ENCODE measurements at places on chromosomes 5 and 9. TPM values are rescaled to one million over a fixed set of nuclear protein-coding genes. Genes with fewer than 3 reads are reported as not detected.

- H3K4me3 ChIP-seq, result no peak overlapping the region
- no peaks in the 10 kb centered on the region for H3K4me1 ChIP-seq
- DNase-seq, result no peak
- no peaks in the 10 kb centered on the region for H3K27me3 ChIP-seq
- no peak overlapping the region for H3K27ac ChIP-seq
Observed at GRCh38 chr9:113261917-113262671, 13.3 kb downstream of the CDC26 start.

- no peaks in the 10 kb centered on the region for H3K36me3 ChIP-seq
- H3K27ac ChIP-seq, result no peak overlapping the region
- no peaks in the 10 kb centered on the region for H3K4me1 ChIP-seq
- DNase-seq, result no peak
- H3K4me3 ChIP-seq, result no peak overlapping the region
Observed at GRCh38 chr5:37808945-37809344, 30.9 kb downstream of the GDNF start.

- H3K4me3 ChIP-seq, result no peak overlapping the region
- no peaks in the 10 kb centered on the region for H3K36me3 ChIP-seq
- H3K27ac ChIP-seq, result no peak overlapping the region
- no peak for DNase-seq
- H3K27me3 ChIP-seq, result no peaks in the 10 kb centered on the region
Observed at GRCh38 chr9:18947892-18948339, 85.1 kb downstream of the SAXO1 start.

PCDHGB6 gene
- total RNA-seq, result not detected

DNA sequence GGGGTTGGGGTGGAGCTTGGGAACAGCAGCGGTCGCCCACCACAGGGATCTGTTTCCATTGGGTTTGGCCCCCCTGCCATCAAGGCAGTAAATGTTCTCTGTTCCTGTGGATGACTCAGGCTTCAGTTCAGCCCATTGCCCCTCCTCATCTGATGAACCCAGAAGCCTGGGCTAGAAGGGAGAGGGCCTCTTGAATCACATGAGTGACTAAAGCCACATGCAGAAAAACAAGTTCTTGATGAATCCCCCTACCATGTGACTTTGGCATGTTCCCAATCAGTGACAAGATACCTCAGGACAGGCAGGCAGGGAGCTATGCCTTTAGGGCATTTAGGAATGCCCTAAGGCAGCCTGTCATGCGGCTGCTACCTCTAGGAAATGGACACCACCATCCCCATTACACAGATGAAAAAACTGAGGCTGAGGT is 2.5 kb downstream of the SH3PXD2B start:
- H3K36me3 ChIP-seq, result no peaks in the 10 kb centered on the region
- no peak overlapping the region for H3K27ac ChIP-seq
- H3K4me1 ChIP-seq, result peaks cover 15% of the 10 kb centered on the region
- no peak overlapping the region for H3K4me3 ChIP-seq

GRCh38 chr5:3584724-3585531 is 10.7 kb upstream of the IRX1 start:
- H3K4me1 ChIP-seq, result peaks cover under 1% of the 10 kb centered on the region
- H3K4me3 ChIP-seq, result no peak overlapping the region
- H3K27me3 ChIP-seq, result peaks cover 42% of the 10 kb centered on the region
- H3K36me3 ChIP-seq, result peaks cover under 1% of the 10 kb centered on the region
- no peak for DNase-seq

GBGT1 gene
- 4.7 TPM for total RNA-seq

DNA sequence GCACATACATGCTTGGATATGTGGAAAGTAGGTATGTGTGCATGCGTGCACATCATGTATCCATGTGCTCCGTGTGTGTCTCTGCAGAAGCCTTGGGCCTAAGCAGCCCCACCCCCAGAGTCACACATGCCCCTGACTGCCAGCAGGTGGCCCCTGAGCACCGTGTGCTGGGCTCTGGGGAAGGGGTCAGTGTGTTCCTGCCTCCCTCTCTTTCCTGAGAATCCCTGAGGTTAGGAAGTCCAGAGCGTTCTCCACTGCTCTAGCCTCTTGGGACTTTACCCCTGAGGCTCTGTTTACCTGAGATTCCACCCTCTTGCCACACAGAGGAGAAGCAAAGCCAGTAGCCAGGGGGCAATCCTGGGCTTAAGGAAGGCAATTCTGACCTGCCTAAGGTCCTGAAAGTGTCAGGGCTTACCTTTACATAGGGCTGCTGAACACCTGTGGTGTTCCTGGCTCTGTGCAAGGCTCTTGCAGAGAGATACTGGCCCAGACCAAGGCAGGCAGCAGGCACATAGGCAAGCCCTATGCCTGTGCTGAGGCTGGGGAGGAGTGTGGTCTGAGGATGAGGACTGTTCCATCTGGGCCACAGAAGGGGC is 207.3 kb downstream of the TMEM38B start:
- H3K27me3 ChIP-seq, result no peaks in the 10 kb centered on the region
- H3K4me3 ChIP-seq, result no peak overlapping the region
- no peak for DNase-seq
- no peak overlapping the region for H3K27ac ChIP-seq
- H3K36me3 ChIP-seq, result no peaks in the 10 kb centered on the region
- H3K4me1 ChIP-seq, result no peaks in the 10 kb centered on the region

- no peaks in the 10 kb centered on the region for H3K27me3 ChIP-seq
- no peaks in the 10 kb centered on the region for H3K36me3 ChIP-seq
- H3K4me1 ChIP-seq, result no peaks in the 10 kb centered on the region
- no peak for DNase-seq
Observed at GRCh38 chr5:64954518-64954917, 185.8 kb downstream of the CWC27 start.

DNA sequence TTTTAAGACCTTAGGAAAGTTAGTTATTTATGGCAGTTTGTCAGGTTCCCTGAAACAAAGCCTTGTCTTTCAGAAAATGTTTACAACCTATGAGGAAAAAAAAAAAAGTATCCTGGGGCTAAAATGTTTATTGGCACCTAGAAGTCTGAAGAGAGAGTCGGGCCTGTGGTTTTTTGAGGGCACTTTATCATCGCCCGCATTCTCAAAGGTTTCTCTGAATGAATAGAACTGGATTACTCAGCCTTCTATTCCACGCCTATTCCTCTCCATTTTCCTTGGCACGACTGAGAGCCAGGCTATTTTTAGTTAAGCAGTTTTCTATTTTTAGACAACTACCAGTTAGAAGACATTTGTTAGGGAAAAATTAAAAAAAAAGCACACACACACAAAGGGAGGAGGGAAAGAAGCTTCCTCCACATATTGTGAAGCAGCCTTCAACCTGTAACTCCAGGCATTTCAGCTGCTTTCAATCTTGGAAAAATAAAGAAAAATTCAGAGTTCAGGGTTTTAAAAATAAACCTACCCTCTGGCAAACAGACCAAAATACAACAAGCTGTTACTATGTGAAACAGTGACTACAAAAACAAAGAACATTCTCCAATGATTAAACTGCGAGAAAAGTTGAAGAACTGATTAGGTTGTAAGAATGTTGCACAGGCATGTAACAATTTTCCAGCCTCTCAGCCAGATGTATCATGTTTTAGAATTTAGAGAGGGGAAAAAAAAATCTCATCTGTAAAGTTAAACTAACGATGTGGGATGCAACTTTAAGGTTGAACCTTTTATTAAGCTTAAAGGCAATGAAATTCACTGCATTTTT is 97.0 kb downstream of the MEF2C start:
- peaks cover 15% of the 10 kb centered on the region for H3K4me1 ChIP-seq
- H3K27me3 ChIP-seq, result peaks cover 14% of the 10 kb centered on the region
- no peak overlapping the region for H3K4me3 ChIP-seq
- no peak overlapping the region for H3K27ac ChIP-seq
- H3K36me3 ChIP-seq, result no peaks in the 10 kb centered on the region

SLC25A2 gene
- total RNA-seq, result not detected

FUT7 gene
- not detected for total RNA-seq

DNA sequence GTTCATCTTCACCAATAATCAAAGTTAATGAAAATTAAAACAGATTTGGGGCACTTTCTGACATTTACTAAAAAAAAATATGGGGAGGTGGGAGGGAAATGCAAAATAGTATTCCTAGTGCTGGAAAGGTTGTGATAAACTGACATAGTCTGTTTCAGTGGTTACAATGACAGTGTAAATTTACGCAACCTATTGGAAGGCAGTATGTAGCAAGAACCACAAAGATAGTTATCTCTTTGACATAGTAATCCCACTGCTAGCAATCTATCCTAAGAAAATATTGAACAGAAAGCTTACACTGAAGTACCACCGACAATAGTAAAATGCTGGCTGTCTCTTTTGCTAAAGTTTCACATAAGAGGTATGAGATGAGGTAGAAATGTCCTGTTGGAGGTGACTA is 15.1 kb upstream of the EPB41L4B start:
- no peaks in the 10 kb centered on the region for H3K36me3 ChIP-seq
- no peak overlapping the region for H3K27ac ChIP-seq
- H3K27me3 ChIP-seq, result peaks cover 7% of the 10 kb centered on the region

KIF12 gene
- total RNA-seq, result not detected

PCDHA1 gene
- total RNA-seq, result not detected

SH3RF2 gene
- total RNA-seq, result not detected

GRCh38 chr5:110458313-110458712 is 268.2 kb downstream of the TMEM232 start:
- H3K27me3 ChIP-seq, result no peaks in the 10 kb centered on the region
- no peaks in the 10 kb centered on the region for H3K4me1 ChIP-seq
- DNase-seq, result no peak

DNA sequence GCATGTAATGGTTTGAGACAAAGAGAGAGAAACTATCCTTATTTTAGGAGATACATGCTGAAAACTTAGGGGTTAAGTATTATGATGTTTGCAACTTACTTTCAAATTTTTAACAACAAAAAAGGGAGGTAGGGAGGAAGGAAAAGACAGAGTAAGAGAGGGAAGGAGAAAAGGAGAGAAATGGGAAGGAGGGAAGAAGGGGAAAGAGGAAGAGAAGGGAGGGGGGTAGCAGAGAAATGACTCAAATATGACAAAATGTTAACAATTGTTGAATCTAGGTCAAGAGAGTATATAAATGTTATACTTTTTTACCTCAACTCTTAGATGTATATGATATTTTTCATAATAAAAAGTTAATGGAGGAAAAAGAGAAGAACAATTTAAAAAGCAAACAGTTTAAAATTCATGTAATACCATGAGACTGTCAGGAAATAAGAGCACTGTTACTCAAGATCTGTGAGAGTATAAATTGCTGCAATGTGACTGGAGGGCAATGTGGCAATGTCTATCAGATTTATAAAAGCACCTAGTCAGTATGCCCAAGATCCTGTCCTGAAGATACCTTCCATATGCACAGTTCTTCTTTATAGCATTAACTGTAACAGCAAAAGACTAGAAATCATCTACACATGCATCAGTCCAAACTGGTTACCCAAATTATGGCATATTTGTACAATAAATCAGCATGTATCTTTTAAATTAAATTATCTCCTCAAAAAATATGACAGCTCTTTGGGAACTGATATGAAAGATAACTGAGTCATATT is 16.3 kb downstream of the FBXW11 start:
- peaks cover 59% of the 10 kb centered on the region for H3K4me1 ChIP-seq
- no peak for DNase-seq
- no peak overlapping the region for H3K27ac ChIP-seq
- H3K27me3 ChIP-seq, result no peaks in the 10 kb centered on the region
- H3K36me3 ChIP-seq, result peaks cover 41% of the 10 kb centered on the region

DNA sequence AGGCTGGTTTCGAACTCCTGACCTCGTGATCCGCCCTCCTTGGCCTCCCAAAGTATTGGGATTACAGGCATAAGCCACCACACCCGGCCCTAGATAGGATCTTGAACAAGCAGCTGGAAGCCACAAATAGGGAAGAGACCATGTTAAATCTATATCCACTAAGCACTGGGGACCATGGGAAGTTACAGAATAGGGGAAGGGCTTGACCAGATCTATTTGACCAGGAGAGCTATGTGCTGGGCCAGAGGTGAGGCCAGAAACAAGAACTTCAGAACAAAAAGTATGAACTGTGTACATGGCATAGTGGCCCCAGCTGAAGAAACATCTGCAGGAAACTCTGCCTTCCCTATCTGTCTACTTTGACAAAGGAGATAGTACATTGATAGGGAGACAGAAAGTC is 10.8 kb downstream of the KLF4 start:
- no peaks in the 10 kb centered on the region for H3K4me1 ChIP-seq
- H3K4me3 ChIP-seq, result no peak overlapping the region
- no peak for DNase-seq
- H3K27me3 ChIP-seq, result peaks cover 9% of the 10 kb centered on the region
- no peak overlapping the region for H3K27ac ChIP-seq
- H3K36me3 ChIP-seq, result no peaks in the 10 kb centered on the region

LECT2 gene
- total RNA-seq, result not detected

SLC6A18 gene
- not detected for total RNA-seq

DNA sequence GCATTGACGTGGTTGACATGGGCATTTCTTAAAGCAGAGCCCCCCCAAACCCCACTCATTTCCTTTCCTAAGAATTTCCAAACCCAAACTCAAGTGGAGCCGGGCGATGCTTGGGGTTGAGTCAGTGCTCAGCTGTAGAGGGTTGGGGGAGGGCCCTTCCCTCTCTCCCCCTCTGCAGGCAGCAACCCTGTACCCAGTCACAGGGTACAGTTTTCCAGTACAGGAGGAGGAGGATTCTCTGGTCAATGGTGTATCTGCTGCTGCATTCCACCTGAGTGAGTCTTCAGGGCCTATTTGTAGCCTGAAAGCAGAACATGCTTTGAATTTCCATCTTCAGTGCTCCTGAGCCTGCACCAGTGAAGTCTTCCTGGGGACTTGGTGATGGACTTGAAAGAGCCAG is 55.8 kb downstream of the ENTREP1 start:
- no peak overlapping the region for H3K27ac ChIP-seq
- no peaks in the 10 kb centered on the region for H3K4me1 ChIP-seq
- no peaks in the 10 kb centered on the region for H3K36me3 ChIP-seq
- peaks cover 9% of the 10 kb centered on the region for H3K27me3 ChIP-seq
- DNase-seq, result no peak
- H3K4me3 ChIP-seq, result no peak overlapping the region

- H3K27me3 ChIP-seq, result no peaks in the 10 kb centered on the region
- no peak overlapping the region for H3K27ac ChIP-seq
- H3K36me3 ChIP-seq, result peaks cover 34% of the 10 kb centered on the region
- H3K4me3 ChIP-seq, result no peak overlapping the region
- no peak for DNase-seq
Observed at GRCh38 chr5:10676224-10676623, 84.8 kb downstream of the DAP start.

C5orf24 gene
- 21.2 TPM for total RNA-seq

DNA sequence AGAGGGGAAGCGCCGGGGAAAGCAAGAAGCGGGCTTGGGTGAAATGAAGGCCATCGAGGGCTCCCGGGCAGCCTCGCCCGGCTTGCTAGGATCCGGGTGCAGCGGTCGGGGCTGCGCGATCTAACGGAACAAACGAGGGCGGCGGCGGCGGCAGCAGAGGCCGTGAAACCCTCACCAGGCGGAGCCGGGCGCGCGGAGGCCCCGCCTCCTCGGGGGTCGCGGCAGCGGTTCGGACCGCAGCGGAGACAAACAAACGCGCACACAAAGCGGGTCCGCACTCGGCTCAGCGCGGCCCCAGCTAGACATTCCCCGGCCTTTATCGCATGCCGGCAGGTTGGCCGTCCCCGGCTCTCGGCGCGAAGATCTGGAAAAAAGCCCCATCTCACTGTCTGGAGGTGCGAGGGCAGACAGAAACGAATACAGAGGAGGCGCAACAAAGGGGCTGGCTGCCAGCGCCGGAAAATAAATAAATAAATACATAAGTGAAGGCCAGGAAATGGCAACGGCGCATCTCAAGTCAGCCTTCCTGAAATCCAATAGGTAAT is 10.5 kb upstream of the TRIM36 start:
- H3K27me3 ChIP-seq, result peaks cover 69% of the 10 kb centered on the region
- H3K4me1 ChIP-seq, result peaks cover 3% of the 10 kb centered on the region
- H3K4me3 ChIP-seq, result peak overlapping the region; percentile 67
- no peaks in the 10 kb centered on the region for H3K36me3 ChIP-seq

All from activated naive CD4-positive, alpha-beta T cell treated with anti-CD3 and anti-CD28 coated beads for 36 hours (primary cell).